ENCODE measurements at places on chromosomes 13 and 19.

DNA sequence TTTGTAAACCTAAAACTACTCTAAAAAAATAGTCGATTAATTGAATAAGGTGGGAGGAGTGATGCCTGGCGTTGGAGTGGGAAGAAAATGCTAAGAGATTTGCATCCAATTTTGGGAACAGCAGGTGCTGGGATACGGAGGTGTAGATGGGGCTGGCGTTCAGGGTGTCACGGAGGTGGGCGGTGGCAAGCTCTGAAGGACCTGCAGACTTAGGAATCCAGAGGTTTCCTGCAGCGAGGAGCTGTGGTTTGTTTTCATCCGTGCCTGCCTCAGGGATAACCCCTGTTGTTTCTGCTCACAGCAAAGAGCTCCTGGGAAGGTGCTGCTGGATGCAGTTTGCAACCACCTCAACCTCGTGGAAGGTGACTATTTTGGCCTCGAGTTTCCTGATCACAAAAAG, 166.4 kb upstream of the RNF113B start:
- DNase-seq, result no peak

- no peak for DNase-seq
Observed at GRCh38 chr13:97753942-97754670, 199.4 kb upstream of the IPO5 start.

GRCh38 chr19:9839415-9839814, 4.3 kb downstream of the PIN1 start:
- no peak for DNase-seq

GRCh38 chr19:29492769-29493168, 33.0 kb upstream of the VSTM2B start:
- no peak for DNase-seq

- DNase-seq, result no peak
Observed at GRCh38 chr13:111506621-111507020, 186.2 kb downstream of the TEX29 start.
